Stimulated activated CD4-positive, alpha-beta T cell treated with anti-CD3 and anti-CD28 coated beads, Interleukin-15, amount 100 ng/mL, for 1 hour (primary cell): ENCODE measurements at places on chromosomes 4 and X.

DNA sequence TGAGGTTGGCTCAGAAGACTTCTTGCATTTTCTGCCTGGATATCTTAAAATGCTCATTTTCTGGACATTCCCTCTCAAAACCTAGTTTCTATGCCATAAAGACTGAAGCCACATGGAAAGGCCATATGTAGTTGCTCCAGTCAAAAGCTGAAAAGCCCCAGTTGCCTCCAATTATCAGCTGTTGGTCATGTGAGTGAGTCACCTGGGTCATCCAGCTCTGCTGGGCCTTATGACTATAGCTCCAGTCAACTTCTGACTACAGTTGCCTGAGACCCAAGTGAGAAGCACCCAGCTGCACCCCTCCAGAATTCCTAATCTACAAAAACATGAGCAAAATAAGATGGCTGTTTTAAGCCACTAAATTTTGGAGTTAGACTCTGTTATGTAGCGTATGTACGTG is 41.9 kb downstream of the HELQ start:
- no peak for DNase-seq

DNA sequence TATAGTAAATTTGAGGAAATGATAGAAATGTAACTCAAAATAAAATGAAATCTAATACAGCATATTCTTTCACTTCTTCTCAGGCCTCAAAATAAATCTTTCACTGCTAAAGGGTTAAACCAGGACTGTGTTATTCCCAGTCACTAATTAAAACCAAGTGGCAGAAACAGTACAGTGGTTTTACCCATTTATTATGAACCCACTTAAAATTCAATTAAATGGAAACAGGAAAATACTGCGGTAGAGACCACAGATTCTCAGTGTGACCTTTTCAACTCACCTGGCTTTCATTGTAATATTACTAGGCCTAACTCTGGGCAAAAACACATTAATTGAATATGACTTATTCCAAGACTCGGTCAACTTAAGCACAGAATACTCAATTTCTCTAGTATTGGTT is 176.5 kb upstream of the DKK2 start:
- DNase-seq, result no peak

DNA sequence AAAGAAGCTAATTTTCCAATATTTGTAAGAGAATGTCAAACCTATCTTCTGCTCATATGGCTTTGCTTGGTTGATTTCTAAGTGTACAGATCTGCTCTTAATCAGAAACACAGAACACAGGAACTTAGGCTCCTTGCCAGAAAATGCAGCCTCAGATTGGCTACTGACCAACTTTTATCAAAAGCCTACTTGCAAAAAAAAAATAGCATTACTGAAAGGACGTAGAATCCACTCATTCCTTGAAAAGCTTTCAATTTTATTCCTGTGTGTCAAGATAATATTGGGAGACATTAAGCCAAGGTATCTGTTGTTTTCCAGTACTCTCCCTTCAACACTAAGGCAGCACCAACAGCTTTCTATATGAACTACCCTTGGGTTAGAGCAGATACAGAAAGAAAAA is 127.6 kb upstream of the INTU start:
- no peak for DNase-seq

GRCh38 chr4:41550308-41550707 is 12.4 kb downstream of the LIMCH1 start:
- no peak for DNase-seq

- DNase-seq, result no peak
These were observed 150.5 kb upstream of the SPRY1 start for GRCh38 chr4:123246085-123246484.

DNA sequence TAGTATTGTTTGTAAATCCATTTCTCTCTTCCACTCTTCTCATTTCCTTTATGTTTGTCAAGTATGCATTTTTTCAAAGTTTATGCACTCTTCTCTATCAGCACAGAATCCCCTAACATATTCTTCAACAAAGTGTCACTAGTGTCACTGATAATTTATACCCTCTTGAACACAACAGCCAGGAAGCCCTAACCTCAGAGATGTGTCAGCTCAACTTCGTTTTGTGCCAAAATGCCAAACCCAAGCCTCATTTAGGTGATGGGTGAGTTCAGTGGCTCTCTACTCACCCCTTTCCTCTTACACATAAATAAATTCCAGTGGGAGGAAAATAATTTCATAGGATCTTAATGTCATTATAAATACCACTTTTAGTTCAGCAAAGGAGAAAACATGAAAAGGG is 22.4 kb upstream of the P2RY10 start:
- DNase-seq, result no peak

DNA sequence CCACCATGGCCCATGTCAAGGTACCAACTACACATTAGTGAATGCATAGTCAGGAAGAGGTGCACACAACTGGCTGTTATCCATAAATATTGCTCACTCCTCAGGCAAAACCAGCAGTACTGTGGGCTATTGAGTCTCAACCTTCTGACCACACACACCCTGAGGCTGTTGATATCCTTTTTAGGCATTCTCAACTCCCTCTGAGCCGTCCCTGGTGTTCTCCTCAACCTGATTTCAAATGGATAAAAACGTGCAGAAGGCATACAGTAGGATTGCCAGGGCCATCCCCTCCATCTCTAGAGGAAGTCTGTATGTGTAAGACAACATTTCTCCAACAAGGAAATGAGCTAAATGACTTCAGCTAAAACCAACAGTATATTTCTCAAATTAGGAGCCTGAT is 98.7 kb upstream of the KLHL13 start:
- no peak for DNase-seq

DNA sequence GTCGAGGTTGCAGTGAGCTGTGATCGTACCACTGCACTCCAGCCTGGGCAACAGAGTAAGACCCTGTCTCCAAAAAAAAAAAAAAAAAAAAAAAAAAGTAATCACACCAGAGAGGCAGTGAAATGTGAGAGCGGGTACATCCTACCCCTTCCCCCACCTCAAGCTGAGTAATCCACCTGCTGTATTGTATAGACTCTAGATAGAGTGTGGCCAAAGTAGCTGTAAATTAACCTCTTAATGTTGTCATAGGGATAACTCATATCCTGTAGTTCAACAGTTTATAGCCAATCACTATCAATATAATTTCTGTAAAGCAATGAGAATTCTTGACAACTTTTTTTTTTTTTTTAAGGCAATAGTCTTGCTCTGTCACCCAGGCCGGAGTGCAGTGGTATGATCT is 30.8 kb downstream of the TNIP2 start:
- DNase-seq, result no peak

GRCh38 chr4:47791965-47792364 is 45.9 kb downstream of the CORIN start:
- no peak for DNase-seq

GRCh38 chr4:152050106-152050505 is 289.3 kb upstream of the GATB start:
- no peak for DNase-seq

DNA sequence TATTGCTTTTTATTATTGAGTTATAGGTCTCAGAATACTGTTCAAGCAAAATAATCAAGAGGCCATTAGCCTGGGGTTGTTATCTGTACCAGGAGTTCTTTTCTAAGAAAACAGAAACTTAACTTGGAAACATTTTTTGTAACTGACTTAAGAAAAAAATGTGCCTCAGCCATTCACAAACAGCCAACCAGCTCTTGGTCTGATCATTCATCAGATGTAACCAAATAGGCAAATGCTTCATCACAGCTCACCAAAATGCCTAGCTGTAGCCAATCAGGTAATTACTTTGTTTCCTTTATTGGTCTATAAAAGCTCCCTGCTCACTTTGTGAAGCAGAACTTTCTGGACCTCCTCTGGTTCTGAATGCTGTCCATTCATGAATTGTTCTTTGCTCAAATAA is 387.7 kb downstream of the FAT4 start:
- DNase-seq, result no peak

GRCh38 chr4:158873795-158874401 is 105.1 kb downstream of the FNIP2 start:
- DNase-seq, result no peak

GRCh38 chr4:123014038-123014437 is 91.6 kb upstream of the NUDT6 start:
- no peak for DNase-seq

GRCh38 chr4:105106426-105106825 is 40.2 kb upstream of the TET2 start:
- no peak for DNase-seq

DNA sequence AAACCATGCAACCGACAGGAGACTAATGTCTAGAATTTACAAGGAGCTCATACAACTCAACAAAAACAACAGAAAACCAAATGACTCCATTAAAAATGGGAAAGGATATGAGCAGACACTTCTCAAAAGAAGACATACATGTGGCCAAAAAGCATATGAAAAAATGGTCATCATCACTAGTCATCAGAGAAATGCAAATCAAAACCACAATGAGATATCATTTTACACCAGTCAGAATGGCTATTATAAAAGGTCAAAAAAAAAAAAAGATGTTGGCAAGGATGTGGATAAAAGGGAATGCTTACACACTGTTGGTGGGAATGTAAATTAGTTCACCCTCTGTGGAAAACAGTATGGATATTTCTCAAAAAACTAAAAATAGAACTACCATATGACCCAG is 50.5 kb upstream of the CHRDL1 start:
- no peak for DNase-seq

- no peak for DNase-seq
These were observed 20.2 kb upstream of the LRBA start for GRCh38 chr4:151035328-151035727.

DNA sequence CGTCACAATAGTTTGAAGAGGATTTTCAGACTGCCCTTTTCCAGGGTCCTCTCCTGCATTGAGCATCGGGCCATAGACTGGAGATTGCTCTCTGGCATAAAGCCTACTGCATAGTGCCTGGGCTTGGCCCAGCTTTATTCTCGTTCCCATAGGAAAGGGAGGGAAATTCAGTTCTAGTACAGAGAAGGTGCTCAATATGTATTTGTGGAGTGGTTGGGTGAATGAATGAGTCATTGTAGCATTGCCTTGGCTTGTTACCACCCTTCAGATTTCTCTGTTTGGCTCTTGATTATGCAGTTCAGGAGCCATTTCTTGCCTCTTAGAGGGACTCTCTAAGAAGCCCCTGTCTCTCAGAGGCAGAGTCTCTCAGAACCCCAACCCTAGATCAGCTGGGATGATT is 2.6 kb downstream of the TMEM35A start:
- DNase-seq, result no peak

GRCh38 chr4:176064539-176064938 is 1.1 kb upstream of the WDR17 start:
- no peak for DNase-seq
